ENCODE measurements at places on chromosomes 13 and 19. TPM values are rescaled to one million over a fixed set of nuclear protein-coding genes. Genes with fewer than 3 reads are reported as not detected.

The PEG3 gene
- total RNA-seq: not detected

GRCh38 chr19:55116859-55117662, at the start of gene PPP1R12C:
Gene PPP1R12C (minus strand): TSS chr19:55117637. CDS start chr19:55117543, 94 bp downstream.
- no peaks in the 10 kb centered on the region for H3K27me3 ChIP-seq
- peaks cover 10% of the 10 kb centered on the region for H3K36me3 ChIP-seq
- H3K4me1 ChIP-seq: peaks cover 32% of the 10 kb centered on the region

GRCh38 chr13:29453617-29454011, 141.9 kb downstream of the SLC7A1 start:
- peaks cover 5% of the 10 kb centered on the region for H3K36me3 ChIP-seq
- DNase-seq: no peak
- no peaks in the 10 kb centered on the region for H3K4me1 ChIP-seq
- H3K27ac ChIP-seq: no peak overlapping the region
- H3K4me3 ChIP-seq: no peak overlapping the region
- H3K27me3 ChIP-seq: peaks cover 24% of the 10 kb centered on the region

DNA sequence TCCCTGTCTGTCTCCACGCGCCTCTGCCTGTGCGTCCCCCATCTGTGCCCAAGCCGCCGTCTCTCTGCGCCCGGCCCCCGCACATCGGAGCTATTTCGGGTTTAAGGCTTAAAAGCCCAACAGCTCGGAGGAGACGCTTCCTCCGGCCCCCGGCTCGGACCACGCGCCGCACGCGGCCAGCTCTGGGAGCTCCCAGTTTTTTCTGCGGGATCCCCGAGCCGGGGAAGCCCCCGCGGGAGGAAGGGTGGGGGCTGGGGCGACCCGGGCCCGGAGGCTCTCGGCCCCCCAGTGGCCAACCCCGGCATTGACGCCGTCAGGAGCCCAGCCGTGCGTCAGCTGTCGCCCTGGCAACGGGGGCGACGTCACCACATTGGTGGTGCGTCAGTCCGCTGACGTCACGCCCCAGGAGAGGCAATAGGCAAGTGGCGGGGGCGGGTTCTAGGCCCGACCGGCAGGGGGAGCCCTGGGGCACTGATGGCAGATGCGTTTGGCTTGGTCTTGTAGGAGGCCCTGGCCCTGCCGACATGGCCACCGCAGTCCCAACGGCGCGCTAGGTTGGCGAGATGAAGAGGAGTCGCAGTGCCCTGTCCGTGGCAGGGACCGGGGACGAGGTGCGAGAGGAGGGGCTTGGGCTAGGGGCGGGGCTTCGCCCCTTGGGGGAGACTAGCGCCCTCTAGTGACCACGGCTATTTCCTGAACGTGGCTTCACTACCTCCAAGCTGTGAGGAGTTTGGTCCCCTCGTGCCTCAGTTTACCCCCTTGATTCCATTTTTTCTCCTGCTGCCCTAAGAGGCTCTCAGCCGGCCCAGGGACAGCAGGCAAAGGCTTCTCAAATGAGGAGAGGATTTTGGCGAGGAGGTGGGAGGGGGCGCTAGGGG, 3.7 kb upstream of the PDE4A start:
- H3K36me3 ChIP-seq: peaks cover 6% of the 10 kb centered on the region
- H3K4me3 ChIP-seq: peak overlapping the region; percentile 43
- peaks cover 31% of the 10 kb centered on the region for H3K4me1 ChIP-seq
- H3K27me3 ChIP-seq: peaks cover 29% of the 10 kb centered on the region

The ACP7 gene
- not detected for total RNA-seq
